Thoracic aorta (tissue), 2 donors: ENCODE measurements at places on chromosomes 11 and 22.

GRCh38 chr11:62116451-62116850 is 7.4 kb upstream of the INCENP start:
- no peak for DNase-seq

- DNase-seq = no peak
Measured at GRCh38 chr11:88188932-88189253, 13.7 kb upstream of the RAB38 start.

DNA sequence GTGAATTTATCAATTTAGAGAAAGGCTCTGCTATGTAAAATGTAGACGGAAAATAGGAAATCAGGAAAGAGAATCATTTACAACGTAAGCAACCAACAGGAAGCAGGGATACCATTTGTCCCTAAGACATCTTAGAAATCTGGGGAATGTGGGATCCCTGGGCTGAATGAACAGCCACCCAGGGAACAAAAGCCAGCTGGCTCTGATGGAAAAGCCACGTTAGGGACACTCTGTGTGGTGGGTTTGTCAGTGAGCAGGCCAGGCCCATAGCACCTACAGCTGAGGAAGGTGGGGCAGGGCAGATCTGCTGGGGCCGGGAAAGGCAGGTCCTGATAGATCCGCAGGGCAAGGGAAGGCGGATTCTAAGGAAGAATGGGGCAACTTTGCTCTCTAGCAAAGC is 87.1 kb upstream of the CSNK2A3 start:
- no peak for DNase-seq

GRCh38 chr11:69471729-69472540 is 9.5 kb upstream of the LINC01488 start:
- no peak for DNase-seq

GRCh38 chr11:62612366-62613290 is at the start of the genes EML3 and ROM1:
EML3 (minus strand) TSS chr11:62612775; CDS start chr11:62612457, 318 bp downstream.
ROM1 (plus strand) TSS chr11:62613257; CDS start chr11:62613282, 25 bp downstream.
- DNase-seq = peak; percentile 85

DNA sequence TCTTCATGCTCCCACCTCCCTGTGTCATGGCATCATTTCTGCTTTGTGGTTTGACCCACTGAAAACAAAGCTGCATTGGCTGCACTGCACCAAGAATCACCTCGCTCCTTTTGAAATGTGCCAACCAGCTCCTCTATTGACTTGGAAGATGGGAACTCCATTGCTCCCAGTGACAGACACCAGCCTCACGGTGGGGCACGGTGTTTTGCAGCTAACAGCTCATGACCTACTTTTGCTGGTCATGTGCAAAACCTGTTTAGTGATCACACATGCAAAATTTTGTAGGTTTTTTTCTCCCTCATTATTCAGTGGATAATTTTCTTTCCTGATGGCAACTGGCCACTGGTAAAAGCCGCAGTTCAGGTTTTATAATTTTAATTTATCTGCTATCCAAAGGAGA is 36.8 kb downstream of the ARFGAP2 start:
- DNase-seq = no peak
